ENCODE measurements at places on chromosomes 1 and 21. TPM values are rescaled to one million over a fixed set of nuclear protein-coding genes. Genes with fewer than 3 reads are reported as not detected.

GRCh38 chr1:243213045-243213787, 41.9 kb downstream of the CEP170 start:
- DNase-seq: no peak

DNA sequence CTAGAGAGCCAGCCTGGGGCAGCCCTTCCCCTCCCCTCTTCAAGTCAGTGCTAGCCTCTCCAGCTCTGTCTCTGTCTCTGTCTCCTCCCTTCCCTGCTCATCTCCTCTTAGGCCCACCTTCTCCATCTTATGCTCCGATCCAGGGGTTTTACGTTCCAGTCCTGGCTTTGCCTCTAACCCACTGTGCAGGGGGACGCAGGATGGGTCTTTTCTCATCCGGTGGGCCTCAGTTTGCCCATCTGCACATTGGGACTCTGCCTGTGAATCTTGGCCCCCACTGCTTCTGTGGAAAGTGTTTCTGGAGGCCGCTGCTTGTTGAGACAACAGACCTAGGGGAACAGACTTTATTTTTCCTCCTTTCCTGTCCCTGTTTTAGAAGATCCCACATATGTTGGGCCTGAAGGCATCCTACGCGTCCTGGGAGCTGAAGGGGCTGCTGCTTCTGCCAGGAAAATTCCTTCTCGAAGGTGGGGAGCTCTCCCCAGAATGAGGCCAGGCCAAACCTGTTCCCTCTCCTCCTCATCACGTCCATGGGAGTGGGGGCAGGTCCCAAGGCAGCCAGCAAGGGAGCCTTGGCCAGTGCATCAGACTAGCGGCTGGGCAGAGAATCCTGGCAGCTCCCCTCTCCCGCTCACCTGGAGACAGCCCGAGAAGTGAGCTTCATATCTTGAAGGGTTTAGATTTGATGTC, 99.5 kb upstream of the CSF3R start:
- no peak for DNase-seq

- DNase-seq: no peak
Measured at GRCh38 chr1:38670544-38671122, 188.9 kb downstream of the RRAGC start.

GRCh38 chr1:93353286-93353685, 7.6 kb downstream of the DR1 start:
- DNase-seq: no peak

- no peak for DNase-seq
Measured at GRCh38 chr1:175388285-175388684, 195.7 kb upstream of the KIAA0040 start.

- DNase-seq: peak; percentile 15
Measured at GRCh38 chr1:9538669-9539164, 548 bp upstream of the SLC25A33 start.

DNA sequence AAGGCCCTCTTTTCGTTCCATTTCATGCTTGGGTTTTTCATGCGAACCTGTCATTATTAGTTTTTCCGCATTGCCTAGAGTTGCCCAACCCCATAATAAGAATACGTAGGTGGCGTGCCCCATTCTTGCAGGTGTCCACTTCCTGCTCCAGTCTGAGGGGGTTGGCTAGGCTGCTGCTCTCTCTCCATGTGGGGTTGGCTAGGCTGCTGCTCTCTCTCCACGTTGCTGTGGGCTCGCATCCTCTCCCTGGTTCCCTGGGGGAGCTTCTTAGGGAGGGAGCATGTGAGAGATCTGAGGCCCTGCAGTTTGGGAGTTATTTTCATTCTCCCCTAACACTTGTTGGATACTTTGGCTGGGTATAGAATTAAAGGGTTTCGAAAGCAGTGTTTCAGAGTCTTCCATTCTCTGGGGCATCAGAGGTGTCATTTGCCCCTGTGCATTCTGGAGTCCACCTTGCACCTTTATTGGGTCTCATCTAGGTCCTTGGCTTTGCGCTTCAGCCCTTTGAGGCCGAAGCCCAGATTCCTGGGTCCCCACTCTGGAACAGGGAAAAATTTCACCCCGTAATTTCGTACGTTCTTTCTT, 8.6 kb downstream of the C1orf35 start:
- DNase-seq: no peak

GRCh38 chr21:43929217-43929971, 64.4 kb downstream of the AGPAT3 start:
- no peak for DNase-seq

DNA sequence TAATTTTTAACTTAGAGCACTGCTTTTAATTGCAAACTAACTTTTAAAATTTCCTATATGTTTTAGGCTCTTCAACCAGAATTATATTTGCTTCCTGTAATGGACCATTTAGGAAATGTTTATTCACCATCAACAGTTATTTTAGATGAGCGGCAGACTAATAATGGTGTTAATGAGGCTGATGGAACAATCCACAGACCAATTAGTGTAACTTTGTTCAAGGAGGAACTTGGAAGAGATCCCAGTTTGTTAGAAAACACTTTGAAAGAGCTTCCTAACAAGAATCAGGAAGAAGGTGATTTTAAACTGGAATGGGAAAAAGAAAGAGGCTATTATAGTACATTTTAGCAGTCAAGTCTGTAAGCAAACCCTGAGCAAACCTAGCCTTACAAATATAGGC, 19.4 kb upstream of the GNG5 start:
- no peak for DNase-seq

- no peak for DNase-seq
Measured at GRCh38 chr1:67817319-67817718, 15.9 kb downstream of the GNG12 start.

GRCh38 chr1:19365721-19366120, 53.6 kb downstream of the SLC66A1 start:
- no peak for DNase-seq

DNA sequence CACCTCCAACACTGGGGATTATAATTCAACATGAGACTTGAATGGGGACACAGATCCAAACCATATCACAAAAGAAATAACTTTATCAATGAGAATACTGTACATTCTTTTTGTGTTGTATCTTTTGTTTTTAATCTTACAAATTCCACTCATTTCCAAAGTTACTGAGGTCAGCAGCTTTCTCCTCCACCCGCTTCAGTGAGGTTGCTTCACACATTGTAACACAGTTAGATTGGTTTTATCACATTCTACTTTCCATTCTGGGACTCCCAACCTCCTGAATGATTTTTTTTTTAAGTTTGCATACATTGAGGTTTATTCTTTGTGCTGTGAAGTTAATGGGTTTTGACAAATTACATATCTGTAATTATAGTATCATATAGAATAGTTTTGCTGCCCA, 43.8 kb downstream of the DDAH1 start:
- no peak for DNase-seq

DNA sequence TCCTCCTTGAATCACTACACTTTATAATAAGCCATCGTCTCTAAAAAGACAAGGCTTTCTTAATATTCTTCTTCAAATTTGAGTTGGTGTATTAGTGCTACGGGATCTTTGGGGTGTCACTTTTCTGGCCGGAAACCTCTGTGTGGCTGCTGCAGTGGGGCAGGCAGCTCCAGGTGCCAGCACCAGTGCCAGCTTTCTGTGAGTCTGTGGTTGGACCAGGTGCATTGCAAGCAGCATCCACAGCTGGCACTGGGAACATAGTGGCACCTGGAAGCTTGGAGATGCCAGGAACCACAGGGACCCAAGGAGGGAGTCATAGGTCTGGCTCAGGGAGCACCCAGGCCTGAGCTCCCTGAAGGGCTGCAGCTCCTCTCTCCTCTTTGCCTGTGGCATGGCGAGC, 111.8 kb upstream of the RUNX3 start:
- no peak for DNase-seq

DNA sequence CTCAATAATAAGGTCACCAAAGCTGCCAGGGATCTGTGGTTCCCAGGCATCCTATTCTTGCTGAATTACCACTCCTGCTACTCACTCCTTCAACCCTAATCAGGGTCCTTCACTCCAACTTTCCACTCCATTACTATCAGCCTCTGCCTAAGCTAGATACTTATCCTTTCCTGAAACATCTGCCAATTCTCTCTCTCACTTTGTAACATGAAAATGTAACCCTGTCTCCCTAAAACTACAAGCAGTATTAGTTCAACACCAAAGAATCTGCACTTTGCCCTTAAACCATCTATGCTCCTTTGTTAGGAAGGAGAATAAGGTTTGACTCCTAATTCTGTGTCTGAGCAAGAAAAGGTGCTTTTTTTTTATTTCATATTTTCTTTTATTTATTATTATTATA, 15.5 kb upstream of the CXADR start:
- DNase-seq: no peak

DNA sequence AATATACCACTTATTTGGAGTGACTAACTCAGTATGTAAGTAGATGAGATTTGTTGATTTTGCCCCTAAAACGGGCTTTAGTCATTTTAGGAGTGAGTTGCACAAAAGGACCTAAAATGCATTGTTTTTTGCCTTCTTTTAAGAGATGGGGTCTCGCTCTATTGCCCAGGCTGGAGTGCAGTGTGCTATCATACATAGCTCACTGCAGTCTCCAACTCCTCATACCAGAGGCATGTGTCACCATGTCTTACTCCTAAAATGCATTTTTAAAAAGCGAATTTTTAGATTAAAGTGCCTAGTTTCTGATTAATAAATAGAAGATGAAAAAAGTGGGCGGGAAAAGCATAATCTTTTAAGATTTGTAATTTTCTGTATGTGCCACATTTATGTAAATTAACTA, 11.5 kb upstream of the NEXN start:
- DNase-seq: no peak

DNA sequence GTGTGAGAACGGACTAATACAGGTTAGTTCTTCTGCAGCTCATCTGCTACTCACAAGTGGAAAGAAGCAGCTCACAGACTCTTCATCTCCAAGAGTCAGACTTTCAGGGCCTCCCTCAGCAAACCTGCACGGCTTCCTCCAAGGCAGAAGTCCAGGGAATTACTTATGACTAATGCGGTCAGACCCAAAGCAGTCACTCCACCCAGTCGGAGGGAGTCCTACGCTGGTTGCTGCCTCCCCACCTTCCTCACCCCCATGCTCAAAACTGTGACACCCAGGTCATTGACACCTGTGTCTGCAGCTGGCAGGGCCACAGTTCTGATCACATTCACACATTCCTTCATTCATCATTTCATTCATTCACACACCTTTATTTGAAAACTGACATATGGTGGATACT, 38.4 kb upstream of the PRDM2 start:
- DNase-seq: no peak

- no peak for DNase-seq
Measured at GRCh38 chr21:42486531-42486930, 9.5 kb downstream of the RSPH1 start.

GRCh38 chr1:199945591-199945990, 81.9 kb upstream of the NR5A2 start:
- no peak for DNase-seq

DNA sequence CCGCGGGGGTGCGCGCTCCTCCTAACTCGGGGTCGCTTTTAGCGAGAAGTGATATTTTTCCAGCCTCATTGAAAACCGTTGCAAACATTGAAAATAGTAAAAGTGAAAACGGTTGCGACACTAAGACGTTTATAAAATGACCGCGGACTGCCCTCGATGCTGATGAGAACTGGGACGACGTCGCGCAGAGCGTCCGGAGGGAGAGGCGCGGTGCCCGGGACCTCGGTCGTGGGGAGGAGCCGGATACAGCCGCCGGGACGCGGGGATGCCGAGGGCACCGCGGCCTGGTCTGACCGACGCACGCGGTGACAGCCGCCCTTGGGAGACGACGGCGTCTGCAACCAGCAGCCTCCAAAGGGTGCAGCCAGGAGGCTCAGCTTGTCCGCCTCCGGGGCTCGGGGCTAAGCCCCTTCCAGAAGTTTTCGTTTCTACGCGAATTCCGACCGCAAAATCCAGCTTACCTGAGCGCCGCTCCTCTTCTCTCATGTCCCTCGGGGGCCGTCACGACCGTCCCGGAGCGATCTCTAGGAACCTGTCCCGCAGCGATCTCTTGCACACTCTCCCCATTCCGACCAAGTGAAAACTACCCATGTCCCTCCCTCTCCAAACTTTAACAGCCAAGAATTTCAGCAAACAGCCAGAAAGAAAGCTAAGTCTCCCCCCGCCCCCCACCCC, 144.4 kb upstream of the ETS2 start:
- DNase-seq: no peak

DNA sequence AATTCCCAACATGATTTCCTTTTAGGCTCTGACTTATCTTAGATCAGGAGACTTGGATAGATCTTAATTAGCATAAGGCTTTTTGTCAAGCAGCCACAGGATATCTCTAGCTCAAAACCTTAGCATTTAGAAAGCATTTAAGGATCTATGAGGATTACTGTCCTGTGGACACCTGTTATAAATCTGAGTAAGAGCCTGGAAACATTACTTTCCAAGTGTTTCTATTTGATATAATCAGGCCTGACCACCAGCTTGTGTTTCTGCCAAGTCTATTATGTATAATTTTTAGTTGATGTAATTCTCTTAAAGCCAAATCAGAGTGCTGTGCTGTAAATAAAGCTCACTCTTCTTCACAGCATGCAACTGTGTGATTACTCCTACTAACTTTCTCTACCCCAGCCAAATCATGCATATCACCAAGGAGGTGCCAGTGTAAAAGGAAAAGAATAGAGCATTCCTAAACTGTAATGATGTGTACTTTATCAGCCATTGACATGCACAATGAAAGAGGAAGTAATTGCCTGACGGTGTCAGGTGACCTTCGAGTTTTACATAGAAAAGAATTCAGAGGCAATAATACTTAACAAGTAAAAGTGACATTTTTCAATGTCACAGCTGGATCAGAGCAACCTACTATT, 309.9 kb upstream of the PRMT6 start:
- no peak for DNase-seq

- DNase-seq: no peak
Measured at GRCh38 chr1:106584107-106584506, 472.4 kb upstream of the PRMT6 start.

- DNase-seq: peak; percentile 81
Measured at GRCh38 chr1:193342811-193343210, 156.4 kb upstream of the B3GALT2 start.

- no peak for DNase-seq
Measured at GRCh38 chr1:6093611-6094010, 47.9 kb downstream of the KCNAB2 start.

- DNase-seq: peak; percentile 51
Measured at GRCh38 chr1:148362626-148363438, 120.3 kb downstream of the PPIAL4G start.

DNA sequence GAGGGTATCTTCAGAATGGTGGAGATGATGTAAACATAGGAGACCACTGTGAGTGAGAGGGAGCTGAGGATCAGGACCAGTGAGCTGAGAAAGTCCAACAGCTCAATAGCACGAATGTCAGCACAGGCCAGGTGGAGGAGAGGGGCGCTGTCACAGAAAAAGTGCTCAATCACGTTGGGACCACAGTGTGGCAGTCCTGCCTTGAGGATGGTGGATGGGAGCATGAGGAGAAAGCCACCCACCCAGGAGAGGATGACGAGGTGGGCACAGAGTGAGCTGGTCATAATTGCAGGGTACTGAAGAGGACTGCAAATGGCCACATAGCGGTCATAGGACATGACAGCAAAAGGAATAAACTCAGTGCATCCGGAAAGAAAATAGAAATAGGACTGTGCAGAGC, 8.1 kb downstream of the OR11L1 start:
- DNase-seq: no peak

SLFNL1 gene
- total RNA-seq: 0.60 TPM

GNAT2 gene
- not detected for total RNA-seq

NASP gene
- 43.7 TPM for total RNA-seq

RSPO1 gene
- total RNA-seq: 6.0 TPM

SPRR2E gene
- not detected for total RNA-seq

AIRE gene
- total RNA-seq: 0.17 TPM

IFNLR1 gene
- total RNA-seq: 11.2 TPM

BGLAP gene
- 3.0 TPM for total RNA-seq

GBP7 gene
- not detected for total RNA-seq

C1orf52 gene
- total RNA-seq: 18.6 TPM

PTBP2 gene
- total RNA-seq: 24.5 TPM

Measured in mucosa of gallbladder (tissue), 1 donor.